ENCODE measurements at places on chromosomes 1 and 21.
A peak's percentile ranks its signal among the peaks of the same experiment; 100 is the strongest.

DNA sequence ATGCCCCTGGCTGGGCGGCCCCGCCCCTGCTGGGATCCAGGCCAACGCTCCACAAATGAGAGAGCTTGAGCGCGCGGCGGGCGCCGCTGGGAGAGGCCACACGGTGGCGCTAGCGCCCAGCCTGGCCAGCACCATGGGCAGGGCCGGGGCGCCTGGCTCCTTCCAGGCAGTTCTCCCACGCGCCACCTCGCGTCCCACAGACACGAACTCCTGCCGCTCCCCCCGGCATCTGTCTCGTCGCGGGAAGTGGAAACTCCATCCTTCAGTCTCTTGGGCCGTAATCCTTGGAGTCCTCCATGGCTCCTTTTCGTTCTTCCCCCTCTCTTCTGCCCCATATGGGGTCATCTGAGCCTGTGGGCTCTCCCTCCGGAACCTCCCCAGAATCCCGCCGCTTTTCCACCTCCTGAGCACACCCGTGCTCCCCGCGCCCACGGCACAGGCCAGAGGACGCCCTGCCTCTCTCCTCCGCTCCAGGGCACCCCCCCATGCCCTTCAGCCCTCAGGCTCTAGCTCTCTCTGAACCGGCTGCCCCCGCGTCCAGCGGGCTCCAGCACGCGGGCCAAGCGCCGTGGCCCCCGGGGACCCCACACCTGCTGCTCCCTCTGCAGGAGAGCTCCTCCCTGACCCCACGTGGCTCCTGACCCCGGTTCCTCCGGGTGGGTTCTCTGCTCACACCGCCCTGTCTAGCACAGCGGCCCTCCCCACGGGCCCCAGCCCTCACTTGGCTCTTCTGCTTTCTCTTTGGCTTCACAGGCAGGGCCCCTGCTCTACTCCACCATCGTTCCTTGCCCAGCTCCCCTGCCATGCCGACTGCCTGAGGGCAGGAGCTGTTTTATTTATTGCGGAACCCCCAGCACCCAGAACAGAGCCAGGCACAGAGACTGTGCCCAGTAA is 31.9 kb upstream of the EDN2 start:
- H3K27ac ChIP-seq, result peak overlapping the region; percentile 2
- DNase-seq, result peak; percentile 86
- H3K4me1 ChIP-seq, result peaks cover 21% of the 10 kb centered on the region
- no peaks in the 10 kb centered on the region for H3K27me3 ChIP-seq
- H3K36me3 ChIP-seq, result no peaks in the 10 kb centered on the region
- H3K4me3 ChIP-seq, result peak overlapping the region; percentile 50

DNA sequence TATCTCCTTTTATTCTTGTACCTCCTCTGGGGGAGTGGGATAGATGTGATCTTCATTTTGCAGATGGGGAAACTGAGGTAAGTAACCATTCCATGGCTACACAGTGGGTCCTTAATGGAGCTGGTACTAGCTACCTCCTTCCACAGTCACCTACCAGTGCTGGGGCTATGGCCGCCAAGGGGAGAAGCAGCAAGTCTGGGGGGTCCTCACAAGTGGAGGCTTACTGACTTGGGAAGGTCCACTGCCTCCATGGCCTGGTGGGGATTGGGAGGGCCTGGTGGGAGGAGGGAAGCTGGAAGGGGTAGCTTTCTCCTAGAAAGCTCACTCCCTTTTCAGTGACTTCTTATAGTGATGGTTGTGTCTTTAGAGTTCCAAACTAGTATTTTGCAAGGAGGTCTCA is 5.9 kb upstream of the FOXO6 start:
- no peak overlapping the region for H3K4me3 ChIP-seq
- H3K36me3 ChIP-seq, result no peaks in the 10 kb centered on the region
- H3K27ac ChIP-seq, result no peak overlapping the region
- H3K27me3 ChIP-seq, result no peaks in the 10 kb centered on the region
- DNase-seq, result no peak
- H3K4me1 ChIP-seq, result peaks cover 51% of the 10 kb centered on the region

DNA sequence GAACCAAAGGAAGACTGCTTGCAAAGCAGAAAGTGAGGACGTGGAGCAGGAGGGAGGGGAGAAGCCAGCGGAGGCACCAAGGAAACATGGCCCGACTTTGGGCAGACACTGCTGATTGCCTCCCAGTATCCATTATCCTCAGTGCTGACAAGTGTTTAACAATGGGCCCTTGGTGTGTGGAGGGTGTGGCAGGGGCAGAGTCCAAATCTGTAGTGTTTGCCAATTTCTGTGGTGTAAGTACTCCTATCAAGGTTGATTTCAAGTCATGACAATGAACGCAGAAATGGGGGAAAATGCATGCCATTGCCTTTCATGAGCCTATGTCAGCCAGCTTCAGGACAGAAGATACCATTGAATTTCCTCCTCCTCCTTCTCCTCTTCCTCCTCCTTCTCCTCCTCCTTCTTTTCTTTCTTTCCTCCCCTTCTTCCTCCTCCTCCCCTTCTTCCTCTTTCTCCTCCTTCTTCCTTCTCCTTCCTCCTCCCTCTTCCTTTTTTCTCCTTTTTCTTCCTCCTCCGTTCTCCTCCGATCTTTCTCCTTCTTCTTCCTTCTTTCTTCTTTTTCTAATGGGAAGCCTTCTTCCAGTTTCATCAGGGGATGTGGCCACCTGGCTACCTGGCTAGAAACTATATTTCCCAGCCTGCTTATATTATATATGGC is 10.3 kb upstream of the PHC2 start:
- H3K27me3 ChIP-seq, result no peaks in the 10 kb centered on the region
- H3K4me1 ChIP-seq, result peaks cover 32% of the 10 kb centered on the region
- H3K36me3 ChIP-seq, result no peaks in the 10 kb centered on the region
- H3K4me3 ChIP-seq, result no peak overlapping the region
- H3K27ac ChIP-seq, result no peak overlapping the region

- no peak for DNase-seq
- no peak overlapping the region for H3K27ac ChIP-seq
- peaks cover 28% of the 10 kb centered on the region for H3K36me3 ChIP-seq
- no peak overlapping the region for H3K4me3 ChIP-seq
- no peaks in the 10 kb centered on the region for H3K4me1 ChIP-seq
Observed at GRCh38 chr21:45265721-45266517, 21.8 kb downstream of the POFUT2 start.

DNA sequence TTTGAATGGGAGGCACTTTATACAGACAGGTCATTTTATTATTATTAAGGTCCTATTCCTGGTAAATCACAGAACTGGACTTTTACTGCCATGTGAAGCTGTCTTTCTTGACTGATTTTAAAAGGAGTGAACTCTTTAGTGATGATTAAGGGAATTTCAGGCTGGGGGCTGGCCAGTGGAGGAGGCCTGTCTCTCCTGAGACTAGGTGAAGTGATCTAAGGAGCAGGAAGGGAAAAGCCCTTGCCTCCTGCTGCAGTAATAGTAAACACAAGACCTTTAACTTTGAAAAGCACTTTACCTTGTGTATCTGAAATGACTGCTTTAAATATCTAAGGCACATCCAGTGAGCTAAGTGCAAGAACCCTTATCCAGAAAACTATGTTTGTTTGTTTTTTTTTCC is 118.0 kb upstream of the SPAG17 start:
- peaks cover 54% of the 10 kb centered on the region for H3K4me1 ChIP-seq
- no peak overlapping the region for H3K27ac ChIP-seq
- H3K27me3 ChIP-seq, result no peaks in the 10 kb centered on the region
- no peaks in the 10 kb centered on the region for H3K36me3 ChIP-seq
- H3K4me3 ChIP-seq, result no peak overlapping the region
- no peak for DNase-seq

GRCh38 chr1:212977781-212978645 is 27.7 kb downstream of the VASH2 start:
- peaks cover 86% of the 10 kb centered on the region for H3K4me1 ChIP-seq
- H3K4me3 ChIP-seq, result no peak overlapping the region
- peaks cover 78% of the 10 kb centered on the region for H3K36me3 ChIP-seq
- H3K27me3 ChIP-seq, result no peaks in the 10 kb centered on the region
- DNase-seq, result peak; percentile 47

- no peak overlapping the region for H3K27ac ChIP-seq
- H3K4me1 ChIP-seq, result no peaks in the 10 kb centered on the region
- H3K36me3 ChIP-seq, result peaks cover 26% of the 10 kb centered on the region
- H3K4me3 ChIP-seq, result no peak overlapping the region
- H3K27me3 ChIP-seq, result no peaks in the 10 kb centered on the region
Observed at GRCh38 chr1:201649761-201650622, 111.1 kb downstream of the NAV1 start.

- H3K36me3 ChIP-seq, result no peaks in the 10 kb centered on the region
- no peak for DNase-seq
- H3K4me3 ChIP-seq, result no peak overlapping the region
- no peaks in the 10 kb centered on the region for H3K27me3 ChIP-seq
- no peak overlapping the region for H3K27ac ChIP-seq
Observed at GRCh38 chr1:170711682-170712081, 47.8 kb downstream of the PRRX1 start.

GRCh38 chr1:157723157-157723556 is 22.6 kb upstream of the FCRL3 start:
- no peaks in the 10 kb centered on the region for H3K4me1 ChIP-seq
- H3K4me3 ChIP-seq, result no peak overlapping the region
- H3K36me3 ChIP-seq, result no peaks in the 10 kb centered on the region
- H3K27ac ChIP-seq, result no peak overlapping the region
- no peak for DNase-seq

DNA sequence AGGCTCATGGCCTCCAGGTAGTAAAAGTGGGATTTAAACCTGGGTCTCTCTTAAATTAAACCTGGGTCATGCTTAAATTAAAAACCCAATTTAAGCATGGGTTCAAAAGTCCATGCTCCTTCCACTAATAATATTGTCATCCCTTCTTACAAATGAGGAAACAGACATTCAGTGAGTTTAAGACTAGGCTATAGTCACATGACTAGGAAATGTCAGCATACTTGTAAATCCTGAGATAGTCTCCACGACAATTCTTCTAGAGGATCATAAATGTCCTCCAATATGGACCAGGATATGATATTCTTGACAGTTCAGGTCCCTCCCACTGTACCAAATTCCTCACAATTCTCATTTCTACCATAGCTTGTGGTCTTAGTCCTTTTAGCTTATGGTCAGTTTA is 10.5 kb upstream of the IGFN1 start:
- no peaks in the 10 kb centered on the region for H3K27me3 ChIP-seq
- H3K4me1 ChIP-seq, result peaks cover 36% of the 10 kb centered on the region
- DNase-seq, result no peak
- no peak overlapping the region for H3K27ac ChIP-seq
- H3K4me3 ChIP-seq, result no peak overlapping the region

- H3K27ac ChIP-seq, result no peak overlapping the region
- no peak overlapping the region for H3K4me3 ChIP-seq
- no peaks in the 10 kb centered on the region for H3K27me3 ChIP-seq
- no peaks in the 10 kb centered on the region for H3K36me3 ChIP-seq
- peaks cover 32% of the 10 kb centered on the region for H3K4me1 ChIP-seq
Observed at GRCh38 chr1:7327849-7328248, 443.2 kb upstream of the VAMP3 start.

- no peak for DNase-seq
- no peak overlapping the region for H3K4me3 ChIP-seq
- no peaks in the 10 kb centered on the region for H3K27me3 ChIP-seq
- peaks cover 3% of the 10 kb centered on the region for H3K4me1 ChIP-seq
- peaks cover 11% of the 10 kb centered on the region for H3K36me3 ChIP-seq
Observed at GRCh38 chr1:41097105-41097504, 75.6 kb upstream of the SLFNL1 start.

- DNase-seq, result no peak
- H3K4me3 ChIP-seq, result no peak overlapping the region
- H3K4me1 ChIP-seq, result no peaks in the 10 kb centered on the region
- no peaks in the 10 kb centered on the region for H3K36me3 ChIP-seq
- H3K27ac ChIP-seq, result no peak overlapping the region
- peaks cover 43% of the 10 kb centered on the region for H3K27me3 ChIP-seq
Observed at GRCh38 chr1:11441211-11441952, 37.6 kb upstream of the DISP3 start.

DNA sequence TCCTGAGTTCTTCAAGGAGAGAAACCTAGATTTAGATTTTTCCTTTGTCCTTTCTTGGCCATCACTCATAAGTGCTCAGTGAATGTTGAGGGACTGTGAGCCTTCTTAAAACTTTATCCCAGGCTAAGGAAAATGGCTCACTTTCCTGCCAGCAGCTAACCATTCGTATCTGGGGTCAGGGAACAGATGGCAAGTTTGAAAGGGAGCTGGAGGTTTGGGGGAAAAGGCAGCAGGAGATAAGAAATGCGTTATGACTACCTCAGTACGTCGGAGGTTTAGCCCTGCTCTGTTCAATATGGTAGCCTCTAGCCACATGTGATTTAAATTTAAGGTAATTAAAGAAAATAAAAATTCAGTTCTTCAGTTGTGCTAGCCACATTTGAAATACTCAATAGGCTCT is 13.3 kb downstream of the RRP15 start:
- DNase-seq, result no peak
- no peaks in the 10 kb centered on the region for H3K27me3 ChIP-seq
- H3K27ac ChIP-seq, result no peak overlapping the region
- no peaks in the 10 kb centered on the region for H3K4me1 ChIP-seq
- no peak overlapping the region for H3K4me3 ChIP-seq

GRCh38 chr21:27796106-27796505 is 829.2 kb upstream of the ADAMTS5 start:
- H3K4me3 ChIP-seq, result no peak overlapping the region
- H3K27ac ChIP-seq, result no peak overlapping the region
- H3K36me3 ChIP-seq, result no peaks in the 10 kb centered on the region
- no peaks in the 10 kb centered on the region for H3K27me3 ChIP-seq

DNA sequence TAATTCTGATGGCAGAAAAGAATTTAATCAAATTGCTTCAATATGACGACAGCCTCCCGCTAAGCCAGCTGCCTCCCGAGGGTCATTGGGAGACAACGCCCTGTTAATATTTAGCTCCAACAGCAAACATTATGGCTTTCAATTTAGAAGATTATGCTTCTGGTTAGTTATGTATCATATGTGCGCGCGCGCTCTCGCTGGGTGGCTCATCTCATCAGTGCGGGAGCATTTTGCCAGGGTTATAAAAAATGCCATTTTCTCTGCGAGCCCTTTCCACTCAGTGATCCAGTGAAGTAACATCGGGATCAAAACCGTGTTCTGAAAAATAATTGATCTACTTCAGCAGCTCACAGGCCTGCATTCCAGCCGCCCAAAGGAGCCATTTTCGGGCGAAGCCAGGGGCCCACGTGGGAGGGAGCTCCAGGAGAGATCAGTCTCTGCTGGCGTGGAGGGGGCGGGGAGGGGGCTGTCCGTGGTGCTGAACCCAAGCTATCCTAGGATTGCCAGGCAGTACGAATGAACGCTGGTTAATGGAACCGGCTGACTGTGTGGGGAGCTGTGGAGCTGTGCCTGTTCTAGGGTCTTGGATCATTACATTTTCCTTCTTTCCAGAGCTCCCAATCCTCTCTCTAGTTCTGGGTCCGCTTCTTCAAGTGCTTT is 219.1 kb upstream of the ZC3H12A start:
- H3K27me3 ChIP-seq, result no peaks in the 10 kb centered on the region
- no peak overlapping the region for H3K4me3 ChIP-seq
- no peaks in the 10 kb centered on the region for H3K4me1 ChIP-seq

- H3K27me3 ChIP-seq, result no peaks in the 10 kb centered on the region
- H3K36me3 ChIP-seq, result peaks cover 4% of the 10 kb centered on the region
- H3K4me1 ChIP-seq, result no peaks in the 10 kb centered on the region
- DNase-seq, result no peak
- no peak overlapping the region for H3K27ac ChIP-seq
- no peak overlapping the region for H3K4me3 ChIP-seq
Observed at GRCh38 chr1:34851431-34852105, 8.0 kb downstream of the SMIM12 start.

- no peak for DNase-seq
- peaks cover 53% of the 10 kb centered on the region for H3K27me3 ChIP-seq
- no peaks in the 10 kb centered on the region for H3K36me3 ChIP-seq
Observed at GRCh38 chr1:6427441-6428390, 3.1 kb downstream of the ESPN start.

All from SJCRH30 (cell line).